Activated CD8-positive, alpha-beta memory T cell treated with anti-CD3 and anti-CD28 coated beads for 1 hour (primary cell): ENCODE measurements at places on chromosomes 4 and X.

DNA sequence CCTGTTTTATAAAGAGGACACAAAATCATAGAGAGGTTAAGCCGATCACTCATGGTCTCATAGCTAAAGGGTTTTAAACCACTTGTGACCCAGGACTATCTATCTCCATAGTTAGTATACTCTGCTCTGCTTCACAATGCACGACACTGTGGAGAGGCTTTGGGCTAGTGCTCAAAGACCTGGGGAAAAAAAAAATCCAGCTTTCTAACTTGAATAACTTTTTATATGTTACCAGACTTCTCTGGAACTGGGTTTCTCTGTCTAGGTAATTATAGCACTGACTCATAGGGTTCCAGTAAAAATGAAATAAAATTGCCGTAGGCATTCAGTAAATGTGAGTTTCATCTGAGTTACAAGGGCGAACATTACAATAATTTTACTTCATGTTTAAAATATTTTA, 273.7 kb upstream of the TECRL start:
- no peak for DNase-seq

DNA sequence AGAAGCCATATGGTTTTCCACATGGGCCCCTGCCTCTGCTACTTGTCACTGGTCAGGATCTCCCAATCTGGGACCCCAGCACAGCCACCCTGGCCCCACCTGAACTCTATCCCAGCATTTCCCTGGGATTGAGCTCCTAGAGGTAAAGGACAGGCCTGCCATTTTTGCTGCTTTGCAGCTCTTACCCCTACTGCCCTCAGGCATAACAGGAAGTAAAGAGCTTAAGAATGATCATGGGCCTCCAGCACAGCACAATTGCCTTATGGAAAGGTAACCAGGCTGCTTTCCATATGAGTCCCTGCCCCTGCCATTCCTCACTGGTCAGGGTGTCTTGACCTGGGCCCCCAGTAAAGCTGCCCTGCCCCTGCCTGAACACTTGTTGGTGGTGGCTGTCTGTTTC, 254.9 kb upstream of the ZCCHC13 start:
- DNase-seq = no peak

DNA sequence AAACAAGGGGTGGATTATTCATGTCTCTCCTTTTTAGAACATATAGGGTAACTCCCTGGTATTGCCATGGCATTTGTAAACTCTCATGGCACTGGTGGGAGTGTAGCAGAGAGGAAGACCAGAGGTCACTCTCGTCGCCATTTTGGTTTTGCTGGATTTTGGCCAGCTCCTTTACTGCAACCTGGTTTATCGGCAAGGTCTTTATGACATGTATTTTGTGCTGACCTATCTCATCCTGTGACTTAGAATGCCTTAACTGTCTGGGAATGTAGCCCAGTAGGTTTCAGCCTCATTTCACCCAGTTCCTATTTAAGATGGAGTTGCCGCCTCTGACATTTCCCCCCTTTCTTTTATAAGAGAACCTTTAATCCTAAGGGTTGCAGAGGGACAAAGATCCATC, 45.8 kb downstream of the MGST2 start:
- no peak for DNase-seq

DNA sequence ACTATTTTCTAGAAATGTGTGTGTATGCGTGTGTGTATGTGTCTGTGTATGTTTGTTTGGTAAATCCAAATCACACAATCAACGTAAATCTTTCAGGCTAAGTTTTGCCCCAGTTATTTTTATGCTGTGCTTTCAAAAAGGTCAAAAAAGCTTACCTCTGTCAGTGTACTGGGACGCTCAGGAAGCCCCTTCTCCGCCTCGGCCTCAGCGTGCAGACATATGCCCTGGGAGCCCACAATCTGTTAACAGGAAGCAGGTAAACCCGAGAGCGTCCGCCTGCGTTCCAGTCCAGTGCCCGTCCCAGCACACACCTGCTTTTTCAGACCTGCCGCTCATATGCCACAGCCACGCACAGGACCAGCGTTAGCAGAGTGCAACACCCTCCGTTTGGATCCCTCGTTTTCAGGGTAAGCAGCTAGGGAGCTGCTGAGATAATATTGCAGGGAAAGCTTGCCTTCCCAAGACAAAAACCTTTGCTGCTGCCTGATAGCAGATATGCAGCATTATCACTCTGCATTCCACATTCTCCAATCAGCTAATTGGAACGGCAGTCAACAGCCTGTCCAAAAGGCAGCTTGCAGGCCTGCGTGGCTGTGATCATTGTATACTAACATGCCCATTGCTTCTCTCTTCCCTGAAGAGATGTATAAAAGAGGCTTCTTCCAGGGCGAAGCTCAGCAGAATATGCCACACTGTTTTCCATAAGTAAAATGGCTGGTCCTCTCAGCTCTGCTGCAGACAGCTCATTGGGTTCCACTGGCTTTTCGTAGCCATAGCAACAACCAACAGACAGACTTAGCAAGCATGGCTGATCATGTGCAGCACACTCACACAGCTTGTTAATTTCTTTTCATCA, at the start of gene SORBS2:
SORBS2 (minus strand) TSS at position 686 of the 856 bp plus-strand sequence. CDS start 121,623 bp downstream, outside the sequence.
- no peak for DNase-seq

GRCh38 chrX:153637121-153638040, 9.6 kb upstream of the DUSP9 start:
- no peak for DNase-seq

GRCh38 chr4:149728444-149728843, 87.2 kb downstream of the IQCM start:
- DNase-seq = no peak

DNA sequence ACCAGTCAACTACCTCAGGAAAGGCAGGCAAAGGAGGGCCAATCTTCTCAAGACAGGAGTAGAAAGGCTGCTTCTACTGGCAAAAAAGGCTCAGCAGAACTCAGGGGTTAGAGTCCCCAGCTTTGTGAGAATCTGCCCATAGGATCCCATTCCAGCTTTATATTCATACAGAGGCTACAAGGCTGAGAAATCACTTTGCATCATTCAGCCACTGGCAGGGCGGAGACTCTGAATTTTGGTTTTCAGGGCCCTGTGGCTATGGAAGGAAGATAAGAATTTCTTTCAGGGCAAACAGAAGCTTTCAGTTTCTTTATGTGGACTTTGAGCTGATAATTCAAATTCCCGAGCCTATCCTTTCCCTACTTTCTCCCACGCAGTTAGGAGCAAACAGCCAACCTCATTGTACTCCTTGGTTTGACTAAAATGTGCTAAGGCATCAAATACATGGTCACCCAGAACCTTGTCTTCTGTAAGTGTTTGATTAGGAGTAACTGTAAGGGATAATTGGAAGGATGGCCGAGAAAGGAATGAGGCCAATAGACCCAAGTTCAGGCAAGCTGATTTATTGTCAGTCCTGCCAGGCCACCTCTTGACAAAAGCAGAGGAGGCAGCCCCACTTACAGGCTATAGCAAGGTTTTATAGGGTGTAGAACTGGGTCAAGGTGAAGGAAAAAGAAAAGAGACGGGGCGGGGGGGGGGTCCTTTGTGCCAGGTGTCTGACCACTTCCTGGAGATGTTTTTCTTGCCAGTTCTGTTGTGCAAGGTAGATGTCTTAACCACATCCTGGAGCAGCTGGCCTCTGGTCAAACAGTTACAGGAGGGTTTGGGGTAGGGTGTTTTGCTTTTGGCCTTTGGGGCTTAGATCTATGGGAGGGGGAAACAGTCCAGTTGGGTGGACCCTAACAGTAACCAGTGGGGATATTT, 165.3 kb upstream of the PPP1R2C start:
- DNase-seq = no peak

DNA sequence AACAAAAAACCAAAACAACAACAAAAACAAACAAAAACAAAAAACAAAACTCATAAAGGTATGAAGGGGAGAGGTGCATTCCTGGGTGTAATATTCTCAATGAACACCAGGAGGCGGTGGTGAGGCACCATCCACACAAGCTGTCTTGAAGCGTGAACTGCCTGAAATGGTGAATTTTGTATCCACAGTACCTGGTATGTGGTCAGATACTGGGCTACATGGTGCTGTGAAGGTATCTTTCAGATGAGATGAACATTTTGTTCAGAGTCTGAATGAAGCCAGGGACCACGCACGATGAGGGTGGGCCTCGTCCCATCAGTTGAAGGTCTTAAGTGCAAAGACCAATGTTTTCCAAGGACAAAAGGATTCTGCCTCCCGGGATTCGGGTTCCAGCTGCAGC, 58.5 kb downstream of the ASMT start:
- no peak for DNase-seq

- DNase-seq = no peak
These were observed 48.5 kb downstream of the MRPL1 start for GRCh38 chr4:77911091-77911490.

- no peak for DNase-seq
These were observed 1472.7 kb downstream of the ARAP2 start for GRCh38 chr4:34771632-34772031.

DNA sequence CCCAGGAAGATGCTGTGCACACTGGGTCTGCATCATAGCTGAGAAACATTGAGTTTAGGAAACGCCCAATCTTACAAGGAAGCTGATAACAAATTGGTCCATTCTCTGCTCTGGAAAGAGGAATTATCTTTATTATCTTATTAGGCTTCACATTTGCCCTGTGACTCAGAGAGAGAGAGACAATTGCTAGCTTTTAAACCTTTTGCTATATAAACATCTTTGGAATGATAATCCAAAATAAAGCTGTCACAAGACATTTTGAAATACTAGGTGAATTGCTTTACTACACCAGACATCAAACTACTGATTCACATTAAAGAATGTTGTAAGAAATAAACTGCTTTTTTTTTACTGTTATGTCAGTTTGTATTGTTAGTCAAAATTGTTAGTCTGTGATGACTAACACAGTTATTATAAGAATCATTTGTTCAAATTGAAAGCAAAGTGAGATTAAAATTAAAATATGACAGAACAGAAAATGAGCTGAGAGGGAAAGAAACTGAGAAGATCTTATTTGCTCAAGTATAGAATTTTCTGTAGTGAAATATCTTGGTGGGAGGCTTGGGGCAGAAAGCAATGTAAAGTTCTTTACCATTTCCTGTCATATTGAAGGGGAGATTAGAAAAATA, 765.4 kb upstream of the PCDH10 start:
- no peak for DNase-seq

DNA sequence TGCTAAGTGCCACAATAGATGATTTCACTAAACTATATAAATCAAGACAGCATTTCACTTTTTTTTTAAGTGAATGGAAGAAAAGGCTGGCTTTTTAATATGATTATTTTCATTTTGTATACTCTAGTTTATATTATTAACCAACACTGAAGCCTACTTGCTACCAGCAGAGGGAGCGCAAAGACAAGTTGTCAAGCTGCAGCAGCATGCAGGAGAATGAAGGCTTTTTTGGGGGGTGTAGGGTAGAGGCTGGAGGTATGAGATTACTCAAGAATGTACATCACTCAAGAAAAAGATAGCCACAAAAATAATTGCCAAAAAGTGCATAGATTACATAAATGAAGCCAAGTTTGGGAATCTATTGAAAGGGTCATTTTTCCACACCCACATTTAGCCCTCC, 519.5 kb downstream of the FGF13 start:
- DNase-seq = no peak

GRCh38 chr4:146265950-146266490, 51.7 kb downstream of the REELD1 start:
- DNase-seq = no peak

DNA sequence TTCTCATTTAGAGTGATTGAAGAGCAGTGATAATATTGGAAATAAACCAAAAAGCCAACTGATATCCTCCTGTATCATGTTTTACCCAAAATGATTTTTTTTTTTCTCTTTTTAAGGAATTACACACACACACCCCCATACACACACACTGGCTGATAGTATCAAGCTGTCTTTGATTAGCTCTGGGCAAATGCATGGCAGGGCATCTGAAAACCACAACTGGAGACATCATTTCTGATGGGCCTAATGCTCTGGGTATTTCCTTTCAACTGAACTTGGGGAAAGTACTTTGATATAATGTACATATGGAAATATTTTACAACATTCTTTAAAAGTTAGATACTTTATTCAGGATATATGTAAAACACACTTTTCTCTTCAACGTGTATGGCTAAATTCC, 14.2 kb upstream of the OSTC start:
- no peak for DNase-seq

DNA sequence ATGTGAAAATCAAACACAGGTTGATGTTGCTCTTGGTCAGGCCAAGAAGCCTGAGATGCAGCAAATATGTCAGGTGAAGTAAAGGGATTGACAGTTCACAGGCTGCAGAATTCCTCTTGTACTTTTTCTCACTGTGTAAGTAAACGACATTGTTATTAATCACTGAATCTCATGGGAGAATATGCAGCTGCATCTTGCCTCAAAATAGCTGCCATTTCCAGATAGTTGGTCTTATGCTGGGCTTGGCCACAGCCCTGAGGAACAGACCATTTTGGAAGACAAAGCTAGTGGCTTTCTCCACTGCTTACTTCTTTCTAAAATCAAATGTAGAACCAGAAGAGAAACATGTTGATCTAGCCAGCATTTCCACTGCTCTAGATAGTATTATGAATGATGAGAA, 403.4 kb upstream of the NR3C2 start:
- DNase-seq = no peak

- no peak for DNase-seq
These were observed 279.0 kb downstream of the ANKRD50 start for GRCh38 chr4:124433500-124433899.

DNA sequence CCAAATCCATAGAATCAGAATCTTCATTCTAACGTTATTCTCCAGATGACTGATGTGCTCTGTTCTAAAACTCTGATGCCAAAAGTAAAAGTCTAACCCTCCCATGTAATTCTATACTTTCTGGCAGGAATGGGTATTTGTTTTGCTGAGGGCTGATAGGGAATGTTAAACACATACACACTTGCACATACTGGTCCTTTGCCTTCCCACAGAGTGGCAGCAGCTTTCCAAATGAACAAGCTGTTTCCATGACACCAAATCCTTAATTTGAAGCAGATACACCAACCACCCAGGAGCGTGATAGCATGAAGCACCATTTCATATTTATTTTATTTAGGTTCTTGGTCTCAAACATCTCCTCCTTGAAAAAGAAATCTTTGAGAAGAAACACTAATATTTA, 155.5 kb upstream of the PRDX4 start:
- DNase-seq = no peak

DNA sequence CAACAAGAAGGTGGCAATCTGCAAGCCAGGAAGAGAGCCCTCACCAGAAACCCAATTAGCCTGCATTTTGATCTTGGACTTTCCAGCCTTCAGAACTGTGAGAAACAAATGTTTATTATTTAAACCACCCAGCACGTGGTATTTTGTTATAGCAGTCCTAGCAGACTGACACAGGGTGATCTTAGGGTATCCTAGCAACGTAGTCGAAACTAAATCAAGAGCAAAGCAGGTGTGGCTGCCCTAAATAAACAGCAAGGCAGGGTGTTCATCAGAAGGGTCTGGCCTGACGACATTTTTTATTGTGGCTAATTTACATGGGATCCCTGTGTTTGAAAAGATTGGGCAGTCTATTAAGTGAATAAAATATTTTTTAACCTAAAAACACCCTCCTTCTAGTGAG, 198.8 kb downstream of the VEGFC start:
- DNase-seq = no peak
